ENCODE measurements at places on chromosomes 5 and 9. TPM values are rescaled to one million over a fixed set of nuclear protein-coding genes. Genes with fewer than 3 reads are reported as not detected.

DNA sequence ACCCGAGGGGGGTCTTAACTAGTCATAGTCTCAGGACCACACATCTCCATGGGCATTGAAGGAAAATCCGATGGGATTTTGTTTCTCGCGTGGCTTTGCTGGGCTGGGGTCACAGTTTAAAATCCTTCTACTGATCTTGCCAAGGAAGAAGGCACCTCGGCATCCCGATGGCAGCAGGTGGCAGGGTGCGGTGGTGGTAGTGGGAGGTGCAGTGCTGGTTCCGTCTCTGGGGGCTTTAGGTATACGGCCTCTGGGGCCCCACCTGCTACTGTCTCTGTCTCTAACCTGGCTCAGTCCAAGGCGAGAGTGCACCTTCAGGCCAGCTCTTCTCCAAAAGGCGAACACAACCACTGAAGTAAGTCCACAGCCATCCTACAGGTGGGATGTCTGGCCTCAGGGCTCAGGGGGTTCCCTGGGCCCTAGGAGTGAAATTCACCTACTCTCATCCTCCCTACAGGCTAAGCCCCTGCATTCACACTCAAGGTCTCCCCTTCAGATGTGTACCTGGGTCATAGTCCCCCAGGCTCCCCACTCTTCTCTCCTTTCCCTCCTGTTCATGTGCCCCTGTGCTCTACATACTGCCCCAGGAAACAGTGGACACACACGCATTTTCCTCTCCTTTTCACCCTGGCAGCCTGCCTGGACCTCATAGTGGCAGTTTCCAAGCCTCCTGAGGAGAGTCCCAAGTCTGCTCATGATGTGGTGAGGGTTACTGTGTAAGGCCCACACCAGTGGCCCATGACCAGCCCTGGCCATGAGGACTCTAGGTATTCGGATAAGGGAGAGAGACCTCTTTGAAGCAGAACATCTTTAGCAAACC is 736 bp upstream of the FCN2 start:
- H3K27me3 ChIP-seq, result peaks cover 16% of the 10 kb centered on the region
- H3K27ac ChIP-seq, result no peak overlapping the region
- no peaks in the 10 kb centered on the region for H3K36me3 ChIP-seq
- DNase-seq, result no peak

DNA sequence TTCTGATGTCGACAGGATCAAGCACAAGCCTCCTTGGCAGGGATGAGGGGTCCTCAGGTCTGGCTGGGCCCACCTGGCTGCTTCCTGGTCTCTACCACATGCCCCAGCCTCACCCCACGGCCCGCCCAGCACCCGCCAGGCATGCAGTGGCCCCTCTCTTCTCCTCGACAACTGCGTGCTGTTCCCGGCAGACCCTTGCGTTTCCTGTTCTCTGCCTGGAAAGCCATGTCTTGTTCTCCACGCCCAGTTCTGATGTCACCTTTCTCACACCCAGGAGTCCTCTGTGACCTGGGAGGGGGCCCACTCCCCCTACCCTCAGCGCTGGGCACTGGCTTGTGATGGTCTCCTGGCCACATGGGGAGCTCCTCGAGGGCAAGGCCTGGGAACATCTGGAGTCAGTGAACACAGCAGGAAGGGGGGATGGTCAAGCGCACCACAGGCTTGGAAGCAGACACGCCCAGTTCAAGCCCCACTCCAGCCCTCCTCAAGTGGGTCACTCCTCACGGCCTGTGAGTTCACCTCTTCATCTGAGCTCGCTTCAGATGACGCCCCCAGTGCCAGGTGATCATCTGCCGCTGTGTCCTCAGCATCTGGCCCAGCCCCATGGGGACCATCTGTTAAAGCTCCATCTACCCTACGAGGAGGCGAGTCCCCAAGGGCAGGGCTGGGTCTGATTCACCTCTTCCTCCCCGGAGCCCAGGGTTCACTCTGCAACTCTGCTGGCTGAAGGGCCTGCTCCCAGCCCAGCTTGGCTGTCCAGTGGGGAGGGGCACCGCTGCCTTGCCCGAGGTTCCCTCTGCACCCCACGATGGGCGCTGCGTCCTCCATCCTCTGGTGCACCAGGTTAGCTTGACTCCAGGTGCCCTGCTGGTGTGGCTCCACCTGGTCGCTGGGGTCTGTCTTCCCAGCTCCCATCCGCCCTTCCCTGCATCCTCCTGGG is 133.2 kb upstream of the PHYKPL start:
- peak; percentile 37 for DNase-seq
- H3K36me3 ChIP-seq, result no peaks in the 10 kb centered on the region
- no peaks in the 10 kb centered on the region for H3K4me1 ChIP-seq
- H3K27me3 ChIP-seq, result no peaks in the 10 kb centered on the region
- no peak overlapping the region for H3K27ac ChIP-seq
- H3K4me3 ChIP-seq, result no peak overlapping the region

GRCh38 chr5:59335544-59335943 is 558.0 kb downstream of the PDE4D start:
- H3K4me1 ChIP-seq, result no peaks in the 10 kb centered on the region
- no peak overlapping the region for H3K27ac ChIP-seq
- H3K4me3 ChIP-seq, result no peak overlapping the region

DNA sequence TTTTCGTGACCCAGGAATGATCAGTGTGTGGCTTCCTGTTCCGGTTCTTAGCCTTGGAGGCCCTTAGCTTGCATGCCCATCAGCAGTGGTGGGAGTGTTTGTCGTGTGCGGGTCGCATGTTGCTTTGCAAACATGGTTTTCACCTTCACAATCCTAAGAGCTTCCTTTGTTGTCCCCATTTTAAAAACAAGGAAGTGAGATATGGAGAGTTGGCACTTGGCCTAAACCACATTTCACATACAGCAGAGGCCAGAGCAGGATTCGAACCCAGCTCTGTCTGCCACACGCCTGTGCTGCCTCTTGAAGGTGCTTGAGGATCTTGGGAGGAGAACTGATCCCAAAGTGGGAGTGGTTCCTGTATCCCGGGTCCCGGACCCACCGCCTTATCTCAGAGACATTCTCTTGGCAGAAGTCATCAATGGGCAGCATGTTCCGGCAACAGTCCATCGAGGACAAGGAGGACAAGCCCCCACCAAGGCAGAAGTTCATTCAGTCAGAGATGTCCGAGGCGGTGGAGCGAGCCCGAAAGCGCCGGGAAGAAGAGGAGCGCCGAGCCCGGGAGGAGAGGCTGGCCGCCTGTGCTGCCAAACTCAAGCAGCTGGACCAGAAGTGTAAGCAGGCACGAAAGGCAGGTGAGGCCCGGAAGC is 38.2 kb upstream of the POMT1 start:
- H3K36me3 ChIP-seq, result peaks cover 79% of the 10 kb centered on the region
- no peak overlapping the region for H3K4me3 ChIP-seq

- H3K27ac ChIP-seq, result no peak overlapping the region
- DNase-seq, result no peak
- H3K4me1 ChIP-seq, result peaks cover 12% of the 10 kb centered on the region
Measured at GRCh38 chr9:88692827-88693226, 157.8 kb downstream of the NXNL2 start.

TAF11L5 gene
- not detected for total RNA-seq

SOX30 gene
- under 0.01 TPM for total RNA-seq

IGFBPL1 gene
- total RNA-seq, result 0.36 TPM

GRCh38 chr9:80066931-80067330 is 495.2 kb downstream of the TLE4 start:
- H3K27ac ChIP-seq, result no peak overlapping the region
- DNase-seq, result no peak
- no peak overlapping the region for H3K4me3 ChIP-seq
- no peaks in the 10 kb centered on the region for H3K27me3 ChIP-seq
- H3K4me1 ChIP-seq, result peaks cover 21% of the 10 kb centered on the region
- H3K36me3 ChIP-seq, result no peaks in the 10 kb centered on the region

DNA sequence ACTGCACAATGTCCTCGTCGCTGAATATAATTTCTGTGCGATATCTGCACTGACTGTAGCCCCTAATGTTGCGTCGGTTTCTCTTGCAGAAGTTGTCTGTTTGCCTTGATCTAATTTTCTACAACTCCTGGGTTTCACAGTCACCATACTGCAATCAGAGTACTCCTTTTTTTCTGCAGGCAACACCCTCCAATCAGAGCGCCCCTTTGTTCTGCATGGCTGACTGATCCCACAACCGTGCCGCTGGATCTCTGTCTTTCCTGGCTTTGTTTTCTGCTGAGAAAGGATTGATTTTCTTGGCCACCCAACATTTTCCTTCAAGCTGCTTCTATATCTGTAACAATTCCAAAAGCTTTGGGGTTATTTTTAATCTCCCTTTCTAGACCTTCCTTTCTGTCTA is 182.2 kb upstream of the SMARCA2 start:
- H3K4me3 ChIP-seq, result no peak overlapping the region
- DNase-seq, result no peak
- no peaks in the 10 kb centered on the region for H3K27me3 ChIP-seq

RECK gene
- total RNA-seq, result 31.5 TPM

DNA sequence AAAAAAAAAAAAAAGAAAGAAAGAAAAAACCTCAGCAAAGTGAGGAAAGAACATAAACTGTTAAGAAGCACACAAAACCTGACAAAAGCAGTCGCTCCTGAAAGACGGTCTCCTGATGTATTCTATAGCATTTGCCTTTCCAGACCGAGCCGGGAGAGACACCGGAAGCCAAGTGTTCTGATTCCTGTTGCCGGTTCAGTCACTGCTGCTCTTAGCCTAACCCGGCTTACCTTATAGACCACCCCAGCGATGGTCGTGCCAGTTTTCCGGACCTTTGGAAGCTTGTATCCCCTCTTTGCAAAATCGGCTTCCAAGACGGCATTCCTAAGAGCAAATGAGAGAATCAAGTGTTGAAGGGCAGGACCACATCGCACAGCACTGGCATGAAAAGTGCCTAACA is 630 bp downstream of the PSMB7 start:
- H3K4me1 ChIP-seq, result peaks cover 36% of the 10 kb centered on the region
- peaks cover 42% of the 10 kb centered on the region for H3K36me3 ChIP-seq
- peak; percentile 73 for DNase-seq
- H3K4me3 ChIP-seq, result peak overlapping the region; percentile 81
- H3K27me3 ChIP-seq, result no peaks in the 10 kb centered on the region

PCDHA9 gene
- total RNA-seq, result 0.29 TPM

DNA sequence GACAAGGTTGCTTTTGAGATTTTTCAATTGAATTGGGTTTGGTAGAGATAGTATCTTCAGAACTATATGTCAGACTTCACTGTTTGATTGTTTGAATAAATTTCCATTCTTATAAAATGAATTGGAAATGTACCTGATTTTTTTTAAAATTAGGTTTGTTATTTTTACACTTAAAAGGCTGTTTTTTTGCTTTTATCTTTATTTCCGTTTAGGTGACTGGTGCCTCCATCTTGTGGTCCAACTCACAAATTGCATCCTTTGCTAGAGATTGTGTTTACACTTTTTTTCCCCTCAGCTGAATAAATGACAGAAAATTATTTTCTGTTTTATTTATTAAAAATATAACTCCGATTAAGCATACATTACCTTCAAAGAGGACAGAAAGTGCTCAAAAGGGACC is 15.6 kb downstream of the NDUFAF2 start:
- H3K36me3 ChIP-seq, result no peaks in the 10 kb centered on the region
- no peak overlapping the region for H3K4me3 ChIP-seq
- no peaks in the 10 kb centered on the region for H3K4me1 ChIP-seq

GRCh38 chr9:114287001-114287762 is 35.7 kb upstream of the ORM1 start:
- peak; percentile 13 for DNase-seq
- no peak overlapping the region for H3K4me3 ChIP-seq
- peaks cover under 1% of the 10 kb centered on the region for H3K36me3 ChIP-seq
- H3K27me3 ChIP-seq, result no peaks in the 10 kb centered on the region

PLPP7 gene
- total RNA-seq, result 16.3 TPM

DNA sequence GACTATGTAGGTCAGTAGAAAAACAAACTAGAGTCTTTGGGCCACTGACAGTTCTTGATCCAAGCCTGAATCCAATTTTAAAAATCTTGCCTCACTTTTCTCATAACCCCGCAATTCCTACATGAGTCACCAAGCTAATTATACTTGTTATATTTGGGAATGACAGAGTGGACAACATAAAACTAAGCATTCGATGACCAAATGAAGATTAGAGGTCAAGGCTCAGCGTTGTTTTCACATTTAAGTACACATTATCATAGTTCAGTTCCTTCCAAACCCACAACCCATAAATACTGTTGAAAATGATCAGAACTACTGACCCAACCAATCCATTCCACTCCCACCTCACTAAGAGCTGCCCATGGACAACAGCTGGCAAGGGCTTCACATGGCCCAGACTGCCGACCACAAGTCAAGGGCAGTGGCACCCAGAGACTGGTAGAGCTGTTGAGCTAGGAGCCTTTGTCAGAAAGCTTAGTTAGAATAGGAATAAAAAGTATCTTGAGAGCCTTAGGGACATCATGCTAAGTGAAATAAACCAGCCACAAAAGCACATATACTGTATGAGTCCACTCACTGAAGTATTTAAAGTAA is 64.2 kb downstream of the MYO10 start:
- no peaks in the 10 kb centered on the region for H3K27me3 ChIP-seq
- H3K4me3 ChIP-seq, result no peak overlapping the region
- peak overlapping the region; percentile 78 for H3K27ac ChIP-seq
- peak; percentile 81 for DNase-seq

CCL21 gene
- total RNA-seq, result not detected

- H3K27ac ChIP-seq, result no peak overlapping the region
- no peak overlapping the region for H3K4me3 ChIP-seq
- DNase-seq, result no peak
- H3K27me3 ChIP-seq, result peaks cover 3% of the 10 kb centered on the region
Measured at GRCh38 chr9:82037126-82037525, 48.6 kb downstream of the SPATA31D1 start.

DNA sequence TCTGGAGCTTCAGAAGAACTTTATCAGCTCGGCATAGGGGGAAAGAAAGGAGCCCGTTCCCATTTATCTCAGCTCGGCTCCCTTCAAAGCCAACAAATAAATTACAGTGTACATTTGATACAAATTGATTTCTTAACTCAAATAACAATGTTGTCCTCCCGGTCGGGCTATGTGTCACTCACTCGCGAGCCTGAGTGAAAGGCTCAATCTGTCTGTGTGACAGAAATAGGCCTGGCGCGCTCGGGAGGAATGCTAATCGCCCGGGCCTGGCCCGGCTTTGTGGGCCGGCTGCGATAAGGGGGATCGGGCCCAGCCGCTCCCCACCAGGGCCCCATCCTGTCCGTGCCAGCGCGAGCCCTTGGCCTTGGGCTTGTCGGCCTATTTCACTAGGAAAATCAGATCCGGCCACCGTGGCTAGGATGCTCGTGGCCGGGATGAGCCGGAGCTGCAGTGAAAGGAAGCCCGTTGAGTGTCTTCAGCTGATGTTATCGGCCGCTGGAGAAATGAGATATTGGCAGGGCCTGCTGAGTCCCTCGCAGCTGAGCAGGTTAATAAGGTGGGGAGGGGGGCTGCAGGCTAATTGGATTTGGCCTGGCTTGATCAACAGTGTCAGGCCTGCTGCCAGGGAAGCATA is 258.7 kb downstream of the IRX1 start:
- H3K4me1 ChIP-seq, result no peaks in the 10 kb centered on the region
- no peak overlapping the region for H3K27ac ChIP-seq
- DNase-seq, result no peak

Measured in osteoblast (primary cell).